Right ventricle myocardium inferior (tissue), 1 donor: ENCODE measurements at places on chromosomes 7 and 10. TPM values are rescaled to one million over a fixed set of nuclear protein-coding genes. Genes with fewer than 3 reads are reported as not detected.

GRCh38 chr7:74518654-74519053 is 64.9 kb downstream of the GTF2IRD1 start:
- no peak for DNase-seq

DNA sequence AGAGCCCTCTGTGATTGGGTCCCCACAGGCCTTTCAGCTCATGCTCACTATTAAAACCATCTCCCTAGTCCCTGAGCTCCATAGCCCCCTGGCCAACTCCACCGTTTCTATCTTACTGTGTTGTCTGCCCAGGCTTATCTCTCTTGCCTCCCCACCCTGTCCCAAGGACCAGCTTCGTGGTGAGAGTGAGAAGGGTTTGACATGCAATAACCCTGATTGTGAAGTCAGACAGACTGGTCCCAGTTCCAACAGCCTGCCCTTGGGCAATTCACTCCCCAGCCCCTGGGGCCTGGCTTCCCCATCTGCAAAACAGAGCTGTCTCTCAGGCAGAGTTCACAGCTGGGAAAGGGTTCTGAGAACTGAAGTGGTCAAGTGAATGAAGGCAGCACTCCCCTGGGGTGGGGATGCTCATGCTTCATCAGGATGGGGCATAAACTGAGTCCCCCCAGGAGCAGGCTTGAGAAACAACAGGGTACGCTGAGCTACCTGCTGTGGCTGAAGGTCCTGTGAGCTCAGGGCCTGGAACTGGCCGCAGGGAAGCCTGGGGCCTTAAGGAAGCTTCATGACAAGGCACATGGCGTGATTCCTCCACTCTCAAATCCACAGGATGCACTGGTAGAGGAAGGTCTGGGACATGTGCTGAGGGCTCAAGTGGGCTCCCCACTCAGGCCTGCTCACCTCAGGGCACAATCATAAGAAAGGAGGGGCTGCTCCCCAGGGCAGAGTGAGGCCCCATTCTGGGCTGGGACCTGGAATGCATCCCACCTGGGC is 1.8 kb upstream of the PPIF start:
- no peak for DNase-seq

DNA sequence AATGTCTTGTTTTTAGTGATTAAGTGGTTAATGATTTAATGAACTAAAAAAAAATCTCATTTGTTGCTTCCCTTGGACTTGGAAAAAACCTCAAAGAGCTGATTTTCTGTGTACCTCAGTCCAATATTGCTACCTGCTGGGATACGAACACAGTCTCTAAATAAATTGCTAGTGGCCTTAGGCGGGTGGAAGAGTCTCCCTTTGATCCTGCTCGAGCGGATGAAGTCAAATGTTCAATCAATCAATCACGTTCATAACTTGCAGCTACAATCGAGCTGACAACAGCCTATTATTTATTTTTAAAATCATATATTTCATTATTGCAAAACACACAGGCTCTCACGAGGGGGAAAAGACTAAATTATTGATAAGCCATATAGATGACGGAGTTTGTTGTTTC is 57.3 kb upstream of the HABP2 start:
- DNase-seq = no peak

DNA sequence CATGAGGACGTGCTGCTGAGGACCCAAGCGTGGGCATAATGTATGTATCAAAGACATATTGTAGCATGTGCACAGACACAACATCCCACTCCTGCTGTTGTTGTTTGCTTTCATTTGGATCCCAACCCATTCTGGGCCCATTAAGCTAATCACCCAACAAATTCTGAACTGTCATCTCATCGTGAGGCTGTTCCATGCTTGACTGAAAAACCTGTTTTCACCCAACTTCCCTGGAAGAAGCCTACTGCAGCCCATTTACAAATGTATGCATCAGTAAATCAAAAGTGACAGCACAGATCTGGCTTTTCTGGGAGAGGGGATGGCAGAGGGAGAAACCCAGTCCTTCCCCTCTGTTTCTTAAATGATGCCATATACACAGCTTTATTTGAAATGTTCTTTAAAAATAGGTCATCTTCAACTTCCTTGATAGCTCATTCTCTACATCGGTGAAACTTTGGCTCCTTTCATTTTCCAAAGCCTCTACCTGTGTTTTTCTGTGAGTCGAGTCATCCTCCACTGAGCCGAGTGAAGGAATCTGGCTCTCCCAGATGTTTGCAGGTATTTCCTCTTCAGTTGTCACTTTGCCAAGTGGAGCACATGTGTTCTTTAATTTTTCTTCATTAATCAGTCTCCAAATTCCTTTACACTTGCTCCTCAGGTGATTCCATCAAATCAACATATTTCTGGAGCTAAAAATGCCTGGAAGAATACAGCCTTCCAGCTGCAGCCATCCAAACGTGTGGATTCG is 151.8 kb downstream of the CHN2 start:
- DNase-seq = no peak

The SSC4D gene
- total RNA-seq = 1.3 TPM

DNA sequence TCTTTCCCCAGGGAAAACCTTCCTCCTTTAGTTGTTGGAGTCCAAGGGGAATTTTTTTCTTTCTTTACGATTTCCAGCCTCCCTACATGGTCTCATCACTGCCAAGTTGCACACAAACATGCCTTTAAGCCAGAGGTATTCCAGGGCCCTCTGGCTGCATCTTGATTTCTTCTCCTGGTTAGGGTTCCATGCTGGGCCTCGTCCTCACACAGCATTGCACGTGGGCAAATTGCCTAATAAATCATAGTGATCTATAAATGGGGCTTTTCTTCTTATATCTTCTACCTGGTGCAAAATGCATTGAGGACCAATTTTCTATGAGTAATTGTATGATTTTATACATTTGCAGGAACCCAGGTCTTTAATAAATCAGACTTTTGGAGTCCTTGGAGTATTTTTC is 284.2 kb downstream of the C7orf25 start:
- DNase-seq = no peak

The CREB5 gene
- total RNA-seq = 4.8 TPM

The GNAT3 gene
- not detected for total RNA-seq

The KAT6B gene
- total RNA-seq = 42.6 TPM

DNA sequence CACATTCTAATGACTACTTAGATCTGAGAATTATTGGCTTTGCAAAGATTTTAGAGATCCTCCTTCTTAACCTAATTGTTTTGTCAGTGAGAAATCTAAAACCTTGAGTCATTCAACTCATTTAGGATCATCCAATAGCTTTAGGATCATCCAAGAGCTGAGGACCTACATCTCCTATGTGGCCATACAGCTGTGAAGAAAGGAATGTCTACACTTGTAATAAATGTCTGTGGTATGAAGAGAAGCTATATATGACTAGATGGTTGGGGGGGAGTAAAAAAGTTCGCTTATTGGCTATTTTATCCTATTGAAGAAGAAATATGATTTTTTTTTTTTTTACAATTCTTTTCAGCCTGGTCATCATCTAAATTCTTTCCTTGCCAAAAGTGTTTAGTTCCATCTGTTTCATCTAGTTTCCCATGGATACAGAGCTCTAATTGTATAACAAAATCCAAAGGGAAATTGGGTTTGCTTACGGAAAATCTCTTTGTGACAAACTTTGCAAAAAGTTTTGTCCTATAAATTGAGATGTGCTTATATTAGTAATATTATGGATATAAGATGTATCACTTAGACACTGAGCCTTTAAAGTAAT is 196.7 kb downstream of the PRKG1 start:
- DNase-seq = no peak

The CLRN3 gene
- not detected for total RNA-seq

GRCh38 chr10:1662438-1663025 is 74.8 kb downstream of the ADARB2 start:
- DNase-seq = no peak

The TMEM196 gene
- total RNA-seq = not detected

The DDC gene
- total RNA-seq = not detected

GRCh38 chr10:932589-932988 is 1.1 kb upstream of the LARP4B start:
- peak; percentile 71 for DNase-seq

The SORBS1 gene
- total RNA-seq = 666 TPM

DNA sequence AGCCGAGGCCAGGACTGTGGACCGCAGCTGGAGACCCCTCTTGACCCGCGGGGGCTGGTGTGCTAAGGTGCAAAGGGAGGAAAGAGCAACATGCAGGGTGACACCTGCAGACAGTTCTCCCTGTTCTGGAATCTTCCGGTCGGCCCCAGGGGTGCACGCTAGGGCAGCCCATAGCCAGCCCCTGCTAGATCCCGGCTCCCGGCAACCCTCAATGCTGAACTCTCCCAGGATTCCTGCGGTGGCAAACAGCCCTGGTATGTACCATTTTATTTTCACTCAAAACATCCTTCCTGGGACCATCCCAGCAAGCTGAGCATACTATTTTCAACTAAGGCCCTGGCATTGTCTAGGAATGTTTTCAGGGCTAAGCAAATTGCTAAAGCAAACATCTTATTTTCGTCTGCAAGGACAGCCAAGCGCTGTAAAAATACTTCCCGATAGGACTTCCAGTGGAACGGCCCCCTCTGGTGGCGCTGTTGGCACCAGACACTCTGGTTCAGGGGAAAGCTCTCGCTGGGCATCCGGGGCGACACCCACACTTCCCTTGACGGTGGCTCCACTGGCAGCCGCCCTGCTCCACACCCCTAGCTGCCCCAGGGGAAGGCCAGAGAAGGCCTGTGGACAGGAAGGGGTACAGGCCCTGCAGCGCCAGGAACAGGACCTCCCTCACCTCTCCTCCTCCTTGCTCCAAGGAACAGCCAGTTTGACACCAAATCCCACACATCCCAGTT is 99.4 kb downstream of the CTBP2 start:
- DNase-seq = peak; percentile 92

DNA sequence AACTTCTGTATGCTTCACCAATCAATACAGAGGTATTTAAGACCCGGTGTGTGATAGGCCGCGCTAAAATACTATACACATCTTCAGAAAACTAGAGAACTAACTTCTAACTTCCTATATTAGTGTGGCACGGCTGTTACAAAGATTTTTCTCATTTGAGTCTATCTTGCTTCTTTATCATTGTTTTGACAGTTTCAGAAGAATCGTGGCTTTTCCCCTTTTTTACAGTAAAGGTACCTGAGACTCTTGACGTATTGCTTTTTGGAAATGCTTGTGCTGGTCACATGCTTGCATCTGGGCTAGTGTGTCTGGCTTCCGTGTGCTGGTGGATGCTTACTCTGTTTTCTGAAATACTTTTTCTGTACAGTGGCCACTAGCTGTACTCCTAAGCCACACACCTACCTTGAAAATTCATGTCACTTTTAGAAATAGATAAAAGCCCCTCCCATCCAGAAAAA is 12.7 kb downstream of the IKZF1 start:
- DNase-seq = no peak

DNA sequence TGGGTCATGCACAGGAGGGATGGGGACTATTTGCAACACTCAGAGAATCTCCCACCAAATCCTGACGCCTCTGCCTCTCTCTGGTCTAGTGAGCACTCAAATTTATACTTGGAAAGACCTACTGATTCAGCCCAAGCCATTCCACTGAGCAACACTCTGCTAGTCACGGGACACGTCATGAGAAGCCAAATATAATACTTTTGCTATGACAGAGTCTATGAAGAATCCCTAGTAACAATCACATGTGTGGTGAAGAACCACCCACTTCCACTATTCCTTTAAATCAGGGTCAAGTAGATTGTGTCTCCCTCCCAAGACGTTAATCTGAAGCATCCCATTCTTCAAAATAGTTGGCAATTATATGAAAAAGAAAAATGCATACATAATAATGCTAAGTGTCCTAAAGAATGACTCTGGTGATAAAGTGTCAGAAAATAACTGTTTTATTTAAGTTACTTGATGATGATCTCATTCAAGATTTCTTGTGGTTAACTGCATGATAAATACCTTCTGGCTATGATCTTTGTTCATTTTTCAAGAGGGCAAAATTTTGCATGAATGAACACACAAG is 28.5 kb downstream of the CHCHD3 start:
- DNase-seq = no peak

GRCh38 chr7:94906065-94906851 is 1.1 kb upstream of the PPP1R9A start:
- no peak for DNase-seq

The OR6V1 gene
- not detected for total RNA-seq
